Fibroblast of lung (primary cell): ENCODE measurements at places on chromosomes 6 and 20.
A peak's percentile ranks its signal among the peaks of the same experiment; 100 is the strongest.

DNA sequence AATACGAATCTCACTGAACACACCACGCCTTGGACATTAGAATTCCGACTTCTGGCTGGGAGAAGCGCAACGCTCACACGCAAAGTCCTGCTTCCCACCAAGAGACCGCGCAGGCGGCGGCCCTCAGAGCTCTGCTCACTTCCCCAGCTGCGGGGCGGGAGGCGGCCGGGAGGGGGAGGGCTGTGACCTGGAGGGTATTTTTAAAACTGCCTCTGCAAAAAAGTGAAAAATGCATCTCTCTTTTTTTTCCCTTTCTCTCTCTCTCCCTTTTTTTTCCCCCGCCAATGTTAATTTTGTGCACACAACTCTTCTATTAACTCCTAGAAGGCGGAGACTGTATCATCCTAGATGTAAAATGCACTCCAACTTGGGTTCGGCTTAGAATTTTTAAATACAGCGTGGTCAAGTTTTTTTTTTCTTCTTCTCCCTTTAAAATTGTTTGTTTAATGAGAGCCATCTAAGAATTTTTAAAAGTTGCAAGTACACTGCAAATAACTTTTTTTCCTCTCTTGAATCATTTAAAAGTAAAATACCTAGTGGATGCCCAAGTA, 66.4 kb downstream of the STX11 start:
- no peak for DNase-seq

- DNase-seq, result no peak
Observed at GRCh38 chr6:160519603-160520042, 144.5 kb downstream of the LPA start.

- no peak for DNase-seq
Observed at GRCh38 chr6:143064951-143065683, 4.4 kb downstream of the AIG1 start.

DNA sequence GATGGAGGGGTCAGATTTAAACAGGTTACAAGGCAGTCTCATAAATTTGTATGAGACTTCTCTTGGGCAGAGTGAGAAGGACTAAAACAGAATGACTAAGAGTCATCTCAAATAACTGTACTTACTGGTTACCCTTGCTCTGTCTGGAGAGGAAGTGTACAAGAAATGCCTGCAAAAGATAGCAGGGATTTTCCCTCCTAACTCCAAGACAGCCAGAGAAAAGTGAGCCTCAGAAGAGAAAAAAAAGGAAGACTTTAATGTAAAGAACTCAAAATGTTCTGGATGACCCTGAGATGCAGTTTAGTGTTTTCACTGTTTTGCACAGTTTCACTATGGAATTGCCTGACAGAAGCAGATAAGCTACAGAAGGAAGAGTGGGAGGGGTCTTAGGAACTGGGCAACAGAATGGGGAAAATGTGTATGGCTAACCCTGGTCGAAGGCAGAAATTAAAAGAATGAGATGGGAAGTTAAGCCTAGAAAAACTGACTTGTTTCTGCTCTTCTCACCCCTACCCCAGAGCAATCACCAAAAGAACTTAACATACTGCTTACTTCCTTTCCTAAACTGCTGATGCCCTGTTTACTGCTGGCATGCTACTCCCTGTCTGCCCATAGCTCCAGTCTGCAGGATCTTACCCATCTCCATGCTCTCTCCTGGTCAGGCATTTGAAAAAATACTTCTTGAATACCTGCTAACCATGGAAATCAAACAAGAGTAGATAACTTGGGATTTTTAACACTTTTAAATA, 98.1 kb upstream of the MARCKS start:
- no peak for DNase-seq

GRCh38 chr6:80245043-80245442, 138.6 kb downstream of the BCKDHB start:
- DNase-seq, result no peak

DNA sequence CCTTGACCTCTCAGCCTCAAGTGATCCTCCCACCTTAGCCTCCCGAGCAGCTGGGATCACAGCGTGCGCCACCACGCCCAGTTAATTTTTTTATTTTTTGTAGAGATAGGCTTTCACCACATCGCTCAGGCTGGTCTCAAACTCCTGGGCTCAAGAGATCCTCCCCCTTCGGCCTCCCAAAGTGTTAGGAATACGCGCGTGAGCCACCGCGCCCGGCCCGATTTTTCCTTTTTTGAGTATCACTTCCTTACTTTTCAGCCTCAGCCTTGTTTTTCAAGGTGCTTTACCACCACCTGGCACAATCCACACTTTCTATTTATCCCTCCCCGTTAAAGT, 791 bp upstream of the STX11 start:
- DNase-seq, result no peak

DNA sequence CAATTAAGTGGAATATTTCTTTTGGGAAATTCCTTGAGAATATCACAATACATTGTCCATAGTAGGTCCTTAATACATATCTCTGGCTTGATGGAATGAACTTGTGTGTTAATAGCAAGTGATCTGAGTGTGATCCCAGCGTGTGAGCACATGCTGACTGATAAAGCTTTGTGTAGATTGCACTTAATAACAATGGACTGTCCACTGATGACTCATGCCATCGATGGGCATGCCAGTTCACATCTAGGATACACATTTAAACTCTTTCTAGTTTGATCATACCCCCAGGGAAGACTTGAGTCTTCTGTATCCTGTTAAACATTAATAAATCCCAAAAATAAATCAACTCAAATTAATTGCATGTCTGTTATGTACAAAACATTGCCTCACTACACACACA, 454.3 kb upstream of the SPTLC3 start:
- DNase-seq, result no peak

GRCh38 chr6:125671323-125671722, 78.1 kb upstream of the HEY2 start:
- no peak for DNase-seq

DNA sequence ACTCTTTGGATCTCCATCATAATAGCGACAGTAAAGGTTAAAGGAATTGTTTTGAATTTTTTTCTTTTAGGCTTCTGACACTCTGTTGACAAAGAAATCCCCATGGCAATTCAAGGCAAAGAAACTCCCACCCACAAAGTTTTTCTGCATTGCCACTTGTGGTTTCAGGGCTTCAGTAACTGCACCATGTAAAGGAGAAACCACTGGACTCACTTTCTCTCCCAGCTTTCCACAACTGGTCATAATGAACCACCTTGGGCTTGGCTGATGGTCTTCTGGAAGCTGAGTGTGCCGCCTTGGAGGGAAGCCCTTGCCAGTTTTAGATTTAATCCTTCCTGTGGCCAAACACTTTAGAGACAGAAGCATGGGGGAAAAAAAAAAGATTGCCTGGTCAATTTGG, 163.1 kb downstream of the ISM1 start:
- DNase-seq, result no peak

GRCh38 chr6:527989-528673, 128.8 kb downstream of the HUS1B start:
- no peak for DNase-seq

DNA sequence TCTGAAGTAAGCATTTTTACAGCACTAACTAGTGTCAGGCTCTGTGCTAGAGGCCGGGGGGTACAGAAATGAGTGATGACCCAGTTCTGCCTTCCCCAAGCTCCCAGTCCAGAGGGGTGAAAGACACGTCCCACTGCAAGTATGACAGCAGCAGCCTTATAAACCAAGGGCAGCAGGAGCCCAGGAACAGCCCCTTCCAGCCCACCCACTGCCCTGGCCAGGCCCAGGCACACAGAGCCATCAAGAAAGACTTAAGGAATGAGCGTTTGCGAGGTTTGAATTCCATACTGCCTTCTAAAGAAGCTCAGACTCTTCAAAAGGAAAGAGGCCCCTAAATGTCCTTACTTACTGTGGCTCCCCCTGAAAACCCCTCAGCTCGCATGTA, 10.0 kb downstream of the TRERF1 start:
- DNase-seq, result peak; percentile 20

GRCh38 chr6:90677440-90677839, 90.6 kb upstream of the MAP3K7 start:
- no peak for DNase-seq

GRCh38 chr20:57596998-57597939, 23.0 kb downstream of the ZBP1 start:
- DNase-seq, result peak; percentile 31

- DNase-seq, result no peak
Observed at GRCh38 chr6:157710604-157711003, 112.4 kb upstream of the SNX9 start.

DNA sequence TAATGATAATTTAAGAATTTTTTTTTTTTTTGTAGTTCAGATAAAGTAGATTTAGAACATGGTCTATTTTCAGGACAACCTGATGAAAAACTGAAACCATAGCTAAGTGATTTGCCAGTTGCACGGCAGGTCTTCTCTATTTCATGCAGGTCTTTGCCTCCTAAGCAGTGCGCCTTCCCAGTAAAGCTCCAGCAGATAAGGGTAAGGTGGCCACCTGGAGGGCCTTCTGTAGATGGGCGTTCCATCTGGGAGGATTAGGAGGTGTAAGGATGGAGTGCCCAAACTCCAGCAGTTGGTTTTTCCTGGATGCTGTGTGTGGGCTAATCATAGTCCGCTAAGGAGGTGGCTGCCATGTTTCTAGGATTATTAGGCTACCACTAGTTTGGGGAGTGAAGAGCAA, 107.1 kb downstream of the ARID1B start:
- DNase-seq, result no peak

- no peak for DNase-seq
Observed at GRCh38 chr6:19369785-19370184, 467.4 kb upstream of the ID4 start.

- no peak for DNase-seq
Observed at GRCh38 chr6:87754828-87755227, 52.8 kb upstream of the AKIRIN2 start.

DNA sequence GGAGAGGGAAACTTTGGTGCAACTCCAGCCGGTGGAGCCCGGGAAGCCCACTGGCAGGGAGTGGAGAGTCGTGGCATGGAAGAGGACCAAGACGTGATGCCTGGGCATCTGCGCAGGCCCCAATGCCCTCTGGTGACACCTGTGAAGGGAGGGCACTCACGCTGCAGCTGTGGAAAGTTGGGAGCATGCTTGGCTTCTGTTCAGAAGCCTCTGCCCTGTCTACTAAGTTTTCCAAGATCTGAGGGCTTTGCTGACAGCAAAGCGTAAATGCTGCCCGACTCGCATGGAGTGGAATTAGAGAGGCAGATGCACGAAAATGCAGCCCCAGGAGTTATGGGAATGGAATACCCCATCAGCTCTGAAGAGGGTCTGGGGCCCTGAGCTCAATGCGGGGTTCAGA, 75.7 kb downstream of the SYNDIG1 start:
- DNase-seq, result no peak

DNA sequence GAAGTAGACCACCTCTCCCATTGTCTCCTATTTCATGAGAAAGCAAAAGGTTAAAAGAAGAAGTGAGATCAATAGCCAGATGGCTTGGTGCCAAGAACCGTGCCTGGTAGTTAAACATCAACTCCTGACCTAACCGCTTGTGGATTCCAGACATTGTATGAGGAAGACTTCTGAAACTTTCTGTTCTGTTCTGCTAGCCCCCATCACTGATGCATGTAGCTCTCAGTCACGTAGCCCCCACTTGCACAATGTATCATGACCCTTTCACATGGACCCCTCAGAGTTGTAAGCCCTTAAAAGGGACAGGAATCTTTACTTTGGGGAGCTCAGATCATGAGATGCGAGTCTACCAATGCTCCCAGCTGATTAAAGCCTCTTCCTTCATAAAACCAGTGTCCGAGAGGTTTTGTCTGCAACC, 301.2 kb downstream of the RNGTT start:
- no peak for DNase-seq

- DNase-seq, result peak; percentile 72
Observed at GRCh38 chr6:160428069-160428430, 79.9 kb downstream of the SLC22A3 start.

- no peak for DNase-seq
Observed at GRCh38 chr6:10968776-10969175, 75.3 kb downstream of the ELOVL2 start.

- DNase-seq, result peak; percentile 56
Observed at GRCh38 chr6:117483645-117484016, 1.2 kb downstream of the DCBLD1 start.

DNA sequence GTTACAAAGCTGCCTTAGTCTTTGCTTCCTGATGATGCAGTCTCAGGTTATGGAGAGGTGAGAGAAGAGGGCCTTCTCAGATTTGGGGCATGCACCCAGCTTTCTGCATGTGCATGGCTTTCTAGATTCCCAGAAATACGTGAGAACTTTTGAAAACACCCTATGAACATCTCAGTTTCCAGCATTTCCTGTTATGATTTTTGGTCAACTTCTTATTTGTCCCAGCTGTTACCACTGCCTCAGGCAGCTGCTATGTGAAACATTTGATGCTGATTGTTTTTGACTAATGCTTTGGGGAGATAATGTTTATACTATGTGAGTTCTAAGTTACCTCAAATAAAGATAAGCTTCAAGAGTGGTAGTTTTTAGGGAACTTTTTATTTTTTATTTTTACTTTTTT, 9.5 kb upstream of the SNAP25 start:
- DNase-seq, result peak; percentile 55

DNA sequence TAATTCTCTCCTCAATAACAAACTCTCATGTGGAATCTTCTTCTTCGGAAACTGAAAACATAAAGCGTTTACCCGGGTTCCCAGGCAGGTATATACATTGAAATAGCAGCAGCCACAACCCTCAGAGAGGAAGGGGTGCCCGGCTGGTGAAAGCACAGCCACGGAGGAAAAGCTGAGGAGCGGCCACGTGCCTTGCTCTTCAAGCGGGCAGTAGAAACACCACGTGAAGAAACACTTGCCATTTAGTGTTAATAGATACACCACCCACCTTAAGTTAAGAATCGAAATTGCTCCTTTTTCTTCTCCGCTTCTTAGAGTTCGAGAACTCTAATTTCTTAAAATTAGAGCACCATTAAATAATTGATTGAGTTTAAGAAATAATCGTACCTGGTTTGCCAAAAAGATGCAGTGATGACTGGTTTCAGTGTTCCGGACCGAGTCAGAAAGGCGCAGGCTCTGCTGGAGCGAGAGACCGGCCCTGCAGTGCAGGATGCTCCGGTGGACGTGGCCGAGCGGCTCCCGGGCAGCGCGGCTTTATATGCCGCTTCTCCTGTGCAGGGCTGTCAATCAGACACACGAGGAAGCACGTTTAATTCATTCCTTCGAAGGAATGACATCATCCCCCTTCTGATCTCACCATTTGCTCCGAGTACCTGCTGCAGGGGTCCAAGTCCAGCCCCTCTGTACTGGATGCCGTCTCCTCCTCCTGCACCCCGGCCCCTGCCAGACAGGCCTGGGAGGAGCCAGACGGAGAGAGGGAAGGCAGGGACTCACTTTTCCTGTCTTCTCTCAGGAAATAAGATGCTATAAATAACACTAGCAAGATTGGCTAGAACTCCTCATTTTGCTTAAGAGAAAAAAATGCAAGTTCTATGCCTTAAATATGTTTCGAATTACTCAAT, at the start of gene THBS2:
Gene THBS2 (minus strand): TSS at position 510 of the 902 bp plus-strand sequence. CDS start 3,062 bp downstream, outside the sequence.
- peak; percentile 97 for DNase-seq

GRCh38 chr6:96520171-96521115, 1.2 kb upstream of the UFL1 start:
- DNase-seq, result peak; percentile 79

DNA sequence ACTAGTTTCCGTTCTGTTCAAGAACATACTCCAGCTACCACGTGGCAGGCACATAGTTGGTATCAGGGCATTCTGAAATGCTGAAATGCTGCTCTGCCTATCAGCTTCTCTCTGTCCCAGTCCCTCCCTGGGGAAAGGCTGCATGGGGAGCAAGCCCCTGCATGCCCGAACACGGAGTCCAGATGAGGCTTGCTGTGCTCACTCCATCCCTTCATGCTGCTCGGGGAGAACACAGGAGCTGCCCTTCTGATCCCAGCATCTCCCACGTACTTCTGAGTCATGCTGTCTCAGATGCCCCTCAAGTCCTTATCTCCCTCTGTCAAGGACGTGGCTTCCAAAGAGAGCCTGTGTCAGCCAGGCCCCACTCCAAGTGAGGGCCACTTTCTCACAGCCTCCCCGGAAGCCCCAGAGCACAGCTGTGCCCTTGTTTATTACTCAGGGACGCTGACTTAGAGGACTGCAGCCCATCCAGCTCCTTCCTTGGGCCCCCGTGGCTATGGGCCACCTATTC, 29.4 kb downstream of the THBS2 start:
- DNase-seq, result peak; percentile 74
